ENCODE measurements at places on chromosomes 11 and 22.

GRCh38 chr11:43687120-43687791, 6.7 kb downstream of the HSD17B12 start:
- no peak for DNase-seq

GRCh38 chr11:117478926-117479325, 151.3 kb downstream of the CEP164 start:
- DNase-seq: no peak

GRCh38 chr11:73236205-73236765, 18.2 kb downstream of the P2RY2 start:
- DNase-seq: no peak

DNA sequence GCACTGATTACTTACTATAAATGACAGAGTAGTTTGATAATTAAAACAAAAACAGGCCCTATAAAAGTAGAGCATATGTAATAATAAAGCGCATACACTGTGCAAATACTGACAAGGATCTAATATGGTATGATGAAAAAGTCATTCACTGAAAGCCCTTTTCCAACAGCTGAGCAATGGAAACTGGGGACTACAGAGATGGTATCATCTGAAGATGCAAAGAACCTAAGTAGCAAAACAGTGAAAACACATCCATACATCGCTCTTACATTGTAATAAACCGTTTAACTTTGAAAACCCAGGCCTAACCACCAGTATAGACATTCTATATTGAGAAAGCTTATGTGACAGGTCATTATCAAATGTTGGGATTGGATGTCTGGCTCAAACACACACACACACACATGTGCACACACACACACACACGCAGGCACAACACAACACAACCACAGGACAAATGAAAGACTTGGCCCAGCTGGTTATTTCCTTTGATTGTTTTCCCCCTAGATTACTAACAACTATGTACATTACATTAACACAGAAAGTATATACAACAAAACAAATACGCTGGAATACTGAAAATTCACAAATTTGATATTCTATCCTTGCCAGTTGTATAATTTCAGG, 119.5 kb downstream of the APOL5 start:
- no peak for DNase-seq

DNA sequence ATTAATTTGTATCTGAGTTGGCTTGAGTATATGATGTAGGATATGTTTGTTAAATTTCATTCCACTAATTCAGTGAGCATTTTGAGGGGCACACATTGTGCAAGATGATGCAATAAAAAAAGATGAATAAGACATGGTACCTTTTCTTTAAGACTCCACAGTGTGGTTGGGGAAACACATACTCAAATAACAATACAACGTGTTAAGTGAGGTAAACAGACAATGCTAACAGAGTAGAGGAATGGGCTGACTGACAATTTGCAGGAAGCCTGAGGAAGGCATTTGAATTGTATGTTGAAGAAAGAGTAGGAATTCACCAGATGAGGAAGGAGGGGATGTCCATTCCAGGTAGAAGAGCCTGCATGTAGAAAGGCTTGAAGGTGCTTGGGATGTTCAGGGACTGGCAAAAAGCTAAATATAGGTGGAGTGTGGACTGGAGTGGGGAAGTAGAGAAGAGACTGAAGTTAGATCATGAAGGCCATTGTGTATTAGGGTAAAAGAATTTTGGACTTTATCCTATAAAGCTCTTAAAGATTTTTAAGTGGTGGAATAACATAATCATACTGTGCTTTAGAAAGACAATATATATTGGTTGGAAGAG, 6.8 kb downstream of the RNF169 start:
- DNase-seq: no peak

DNA sequence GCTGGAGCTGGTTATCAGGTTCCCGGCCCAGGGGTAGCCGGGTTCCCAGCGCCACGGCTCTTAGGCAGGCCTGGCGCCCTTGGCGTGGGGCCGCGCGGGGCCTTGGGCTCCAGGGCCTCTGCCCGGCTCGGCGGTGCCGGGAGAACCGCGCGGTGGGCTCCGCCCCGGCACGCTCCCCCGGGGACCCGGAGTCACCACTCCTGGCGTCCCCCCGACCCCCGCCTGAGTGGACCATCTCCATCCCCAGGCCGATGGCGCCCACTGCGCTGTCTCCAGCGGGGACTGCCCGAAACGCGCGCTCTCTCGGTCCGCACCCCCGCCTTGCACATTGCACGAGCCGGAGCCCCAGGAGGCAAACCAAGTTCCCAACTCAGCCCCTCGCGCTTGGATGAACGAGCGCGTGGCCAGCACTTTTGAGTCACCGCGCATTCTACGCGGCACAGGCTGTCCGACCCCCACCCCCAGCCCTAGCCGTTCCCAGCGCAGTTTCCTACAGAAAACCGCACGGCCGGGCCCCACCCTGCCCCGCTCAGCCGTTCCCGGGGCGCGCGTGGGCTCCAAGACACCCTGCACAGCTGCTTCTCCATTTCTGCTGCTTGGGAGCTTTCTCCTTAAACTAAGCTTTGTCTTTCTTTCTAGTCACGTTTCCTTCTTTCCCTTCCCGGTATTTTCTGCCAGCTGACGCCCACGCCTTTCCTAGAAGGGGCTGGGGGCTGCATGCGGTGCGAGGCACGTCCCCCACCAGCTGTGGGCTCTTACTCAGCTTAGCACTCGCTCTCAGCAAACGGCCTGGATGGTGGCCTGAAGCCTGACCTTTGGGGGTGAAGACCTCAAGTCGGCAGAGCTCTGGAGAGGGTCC, 650 bp upstream of the CHID1 start:
- DNase-seq: no peak

GRCh38 chr11:13905137-13905781, 57.3 kb upstream of the SPON1 start:
- no peak for DNase-seq

DNA sequence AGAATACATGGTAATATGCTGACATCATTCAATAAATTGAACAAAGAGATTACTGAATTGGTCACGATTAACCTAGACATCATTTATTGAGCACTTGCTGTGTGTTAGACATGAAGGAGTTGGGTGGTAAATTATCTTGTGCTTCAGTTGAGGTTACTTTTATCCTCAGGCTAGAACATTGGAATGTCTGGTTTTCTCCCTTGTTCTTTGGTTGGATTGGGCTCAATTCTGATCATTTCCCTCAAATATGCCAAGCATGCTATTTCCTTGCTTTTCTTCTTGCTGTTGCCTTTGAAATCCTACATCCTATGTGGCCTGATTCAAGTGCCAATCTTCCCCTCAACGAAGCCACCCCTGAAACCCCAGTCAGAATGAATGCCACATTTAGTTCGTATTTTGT, 65.8 kb downstream of the DEUP1 start:
- DNase-seq: no peak

GRCh38 chr11:129148487-129148886, 43.6 kb downstream of the ARHGAP32 start:
- DNase-seq: no peak

GRCh38 chr11:134740590-134741261, 328.7 kb upstream of the B3GAT1 start:
- no peak for DNase-seq

- no peak for DNase-seq
Measured at GRCh38 chr11:15118431-15118830, 3.7 kb downstream of the INSC start.

- DNase-seq: no peak
Measured at GRCh38 chr11:116640641-116641402, 132.0 kb downstream of the BUD13 start.

- no peak for DNase-seq
Measured at GRCh38 chr22:30224161-30224857, 22.2 kb downstream of the LIF start.

GRCh38 chr11:124346311-124346955, 26.4 kb upstream of the OR8D2 start:
- DNase-seq: no peak

DNA sequence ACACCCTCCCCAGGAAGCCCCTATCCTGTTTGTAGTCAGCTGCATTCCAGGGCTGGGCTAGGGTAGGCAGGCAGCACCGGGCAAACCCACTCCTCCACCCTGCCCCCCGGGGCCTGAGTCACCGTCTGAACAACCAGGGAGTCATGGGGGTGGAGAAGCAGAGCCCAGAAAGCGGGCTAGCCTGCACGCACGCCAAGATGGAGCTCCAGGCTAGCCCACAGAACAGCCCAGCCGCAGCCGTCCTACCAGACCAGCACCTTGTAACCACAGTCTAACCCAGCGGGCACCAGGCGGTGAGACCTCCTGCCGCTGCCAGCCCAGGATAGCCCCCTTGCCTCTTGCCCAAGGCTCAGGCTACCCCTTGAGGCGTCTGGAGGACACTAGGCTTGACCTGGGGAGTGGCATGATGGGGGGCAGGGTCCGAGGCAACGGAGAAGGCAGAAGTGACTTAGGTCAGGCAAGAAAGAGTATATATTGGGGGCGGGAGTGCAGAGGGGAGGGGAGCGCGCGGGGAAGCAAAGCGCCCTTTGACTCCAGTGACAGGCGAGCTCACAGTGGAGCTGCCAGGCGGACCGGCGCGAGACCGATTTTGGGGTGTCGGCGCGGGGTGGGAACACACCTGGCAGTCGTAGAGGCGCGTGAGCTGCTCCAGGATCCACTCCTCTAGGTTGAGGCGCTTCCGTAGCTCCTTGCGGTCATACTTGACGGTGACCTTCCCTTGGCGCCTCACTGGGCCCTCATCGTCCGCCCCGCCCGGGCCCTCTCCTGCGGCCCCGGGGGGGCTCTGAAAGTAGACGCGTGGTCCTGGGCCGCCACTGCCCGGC, 734 bp downstream of the PPP1R14B start:
- DNase-seq: no peak

- DNase-seq: no peak
Measured at GRCh38 chr11:108524422-108524821, 26.2 kb upstream of the POGLUT3 start.

DNA sequence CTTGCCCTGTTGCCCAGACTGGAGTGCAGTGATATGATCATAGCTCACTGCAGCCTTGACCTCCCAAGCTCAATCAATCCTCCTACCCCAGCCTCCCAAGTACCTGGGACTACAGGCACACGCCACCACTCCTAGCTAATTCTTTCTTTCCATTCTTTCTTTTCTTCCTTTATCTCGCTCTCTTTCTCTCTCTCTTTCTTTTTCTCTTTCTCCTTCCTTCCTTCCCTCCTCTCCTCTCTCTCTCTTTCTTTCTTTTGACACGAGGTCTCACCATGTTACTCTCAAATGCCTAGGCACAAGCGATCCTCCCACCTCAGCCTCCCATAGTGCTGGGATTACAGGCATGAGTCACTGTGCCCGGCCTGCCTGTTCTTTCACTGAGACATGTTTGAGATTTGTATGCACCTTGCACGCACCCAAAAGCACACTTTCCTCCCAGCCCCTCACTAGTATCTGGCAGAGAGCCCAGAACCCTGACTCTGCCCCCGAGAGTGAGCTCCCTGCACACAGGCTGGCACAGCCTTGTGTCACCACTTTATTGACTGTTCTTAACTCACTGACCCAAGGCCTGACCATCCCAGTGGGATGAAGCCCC, 56.8 kb downstream of the CD6 start:
- DNase-seq: no peak

DNA sequence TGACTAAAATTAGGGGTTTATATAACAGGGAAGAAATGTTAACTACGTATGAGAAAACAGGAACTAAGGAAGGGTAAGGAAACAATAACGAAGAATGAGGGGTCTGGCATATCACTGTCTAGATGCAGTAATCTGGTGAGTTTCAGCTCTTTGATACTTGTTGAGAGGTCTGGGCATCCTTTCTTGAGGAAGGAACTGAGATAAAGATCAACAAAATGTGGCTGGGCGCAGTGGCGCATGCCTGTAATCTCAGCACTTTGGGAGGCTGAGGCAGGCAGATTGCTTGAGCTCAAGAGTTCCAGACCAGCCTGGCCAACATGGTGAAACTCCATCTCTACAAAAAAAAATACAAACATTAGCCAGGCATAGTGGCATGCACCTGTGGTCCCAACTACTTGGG, 2.7 kb downstream of the DCDC1 start:
- DNase-seq: no peak

GRCh38 chr11:31628111-31628510, 118.5 kb downstream of the ELP4 start:
- no peak for DNase-seq

GRCh38 chr11:62905927-62906531, 15.1 kb downstream of the CHRM1 start:
- DNase-seq: peak; percentile 61

DNA sequence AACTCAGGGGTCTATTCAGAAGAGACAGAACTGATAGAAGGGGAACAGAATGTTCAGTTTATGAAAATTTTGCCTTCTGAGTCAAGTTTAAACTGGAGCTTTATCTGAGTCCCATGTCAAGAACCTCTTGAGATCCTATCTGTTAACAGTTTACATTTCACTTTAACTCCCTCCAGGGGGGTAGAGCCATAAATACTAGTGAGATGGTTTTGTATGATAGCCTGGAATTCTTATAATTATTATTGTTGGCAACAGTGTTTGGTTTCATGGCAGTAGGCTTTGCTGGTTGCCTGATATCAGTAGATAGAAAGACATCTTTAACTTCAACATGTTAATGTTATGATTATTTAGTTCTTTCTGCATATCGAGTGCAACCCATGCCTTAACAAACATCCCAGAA, 498.5 kb downstream of the INSC start:
- DNase-seq: no peak

DNA sequence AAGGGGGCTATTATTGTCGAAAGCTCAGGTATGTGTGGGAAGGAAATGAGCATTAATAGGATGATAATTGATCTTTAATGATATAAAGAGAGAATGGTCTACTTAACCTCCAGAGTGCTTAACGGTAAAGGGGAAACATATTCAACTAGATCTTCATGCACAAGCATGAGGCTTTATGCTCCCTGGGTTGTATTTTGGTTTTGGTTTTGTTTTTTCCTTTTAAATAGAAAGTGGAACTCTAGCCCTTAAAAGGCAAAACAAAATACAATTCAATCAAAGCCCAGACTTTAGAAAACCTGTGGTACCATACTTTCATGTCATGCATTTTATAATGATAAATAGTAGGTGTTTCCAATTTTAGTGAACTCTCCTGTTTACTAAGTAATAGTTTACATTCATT, 622.7 kb downstream of the METTL15 start:
- no peak for DNase-seq
